ENCODE measurements at places on chromosomes 5 and 9. TPM values are rescaled to one million over a fixed set of nuclear protein-coding genes. Genes with fewer than 3 reads are reported as not detected.

The CDH6 gene
- total RNA-seq, result 2.1 TPM

The STOM gene
- total RNA-seq, result 165 TPM

The ANKRD31 gene
- total RNA-seq, result 0.24 TPM

The ROPN1L gene
- not detected for total RNA-seq

The SLC1A1 gene
- total RNA-seq, result 56.7 TPM

The OBP2B gene
- total RNA-seq, result not detected

The UNC13B gene
- total RNA-seq, result 31.9 TPM

- DNase-seq, result peak; percentile 77
Measured at GRCh38 chr5:133827011-133827410, 141.4 kb downstream of the C5orf15 start.

DNA sequence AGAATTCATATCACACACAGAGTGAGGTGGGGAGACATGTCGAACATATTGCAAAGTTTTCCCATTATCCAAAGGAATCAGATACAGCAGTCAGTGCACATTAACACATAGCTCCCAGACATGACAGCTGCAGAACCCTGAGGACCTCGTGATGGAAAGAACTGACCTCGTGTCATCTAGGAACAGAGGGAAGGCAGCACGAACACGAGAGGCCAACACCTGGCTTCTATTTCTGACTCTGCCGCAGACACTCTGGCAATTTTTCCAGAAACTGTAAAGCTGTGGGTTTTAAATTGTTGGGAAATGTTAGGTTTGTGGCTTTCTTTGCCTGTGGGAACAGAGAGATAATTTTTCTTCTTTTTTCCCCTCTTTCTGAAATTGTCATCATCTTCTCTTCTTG, 315.0 kb upstream of the PIK3R1 start:
- no peak for DNase-seq

- no peak for DNase-seq
Measured at GRCh38 chr9:125652233-125652594, 54.8 kb downstream of the MAPKAP1 start.

- DNase-seq, result peak; percentile 80
Measured at GRCh38 chr5:74903165-74903787, 37.1 kb upstream of the FAM169A start.

DNA sequence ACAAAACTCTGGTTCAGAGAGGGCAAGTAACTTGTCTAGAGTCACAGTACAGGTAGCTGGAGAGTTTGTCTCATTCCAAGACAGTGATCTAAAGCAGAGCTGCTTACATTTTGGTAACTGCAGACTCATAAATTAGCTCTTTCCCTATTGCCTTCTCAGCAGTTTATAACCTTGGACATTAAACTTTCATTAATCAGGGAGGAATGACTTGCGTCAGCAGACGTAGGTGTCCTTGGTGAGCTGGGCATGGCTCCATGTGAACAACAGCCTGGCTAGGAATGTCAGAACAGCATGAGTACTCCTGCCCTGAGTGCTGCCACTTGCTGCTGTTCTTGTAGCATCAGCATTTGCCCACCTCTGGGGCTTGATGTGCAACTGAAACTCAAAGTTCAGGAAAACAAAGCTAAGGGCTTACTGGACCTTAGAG, 2.2 kb upstream of the ALDOB start:
- no peak for DNase-seq

DNA sequence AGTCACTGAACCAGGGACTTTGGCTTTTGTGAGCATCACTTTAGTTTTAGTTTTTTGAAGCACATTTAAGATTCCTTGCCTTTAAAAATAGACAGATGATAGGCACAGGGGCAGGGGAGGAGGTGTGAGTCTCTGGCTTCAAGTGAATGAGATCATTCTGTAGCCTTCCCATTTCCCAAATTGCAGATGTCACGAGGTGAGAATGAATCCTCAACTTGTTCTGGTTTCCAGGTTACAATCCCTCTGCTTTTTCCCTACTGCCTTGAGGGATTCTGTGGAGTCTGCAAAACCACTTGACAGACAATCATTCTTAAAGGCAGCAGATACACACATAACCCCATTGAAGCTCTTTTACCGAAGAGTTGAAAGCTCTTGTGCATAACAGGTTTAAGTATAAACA, 332.4 kb downstream of the DMAC1 start:
- no peak for DNase-seq

DNA sequence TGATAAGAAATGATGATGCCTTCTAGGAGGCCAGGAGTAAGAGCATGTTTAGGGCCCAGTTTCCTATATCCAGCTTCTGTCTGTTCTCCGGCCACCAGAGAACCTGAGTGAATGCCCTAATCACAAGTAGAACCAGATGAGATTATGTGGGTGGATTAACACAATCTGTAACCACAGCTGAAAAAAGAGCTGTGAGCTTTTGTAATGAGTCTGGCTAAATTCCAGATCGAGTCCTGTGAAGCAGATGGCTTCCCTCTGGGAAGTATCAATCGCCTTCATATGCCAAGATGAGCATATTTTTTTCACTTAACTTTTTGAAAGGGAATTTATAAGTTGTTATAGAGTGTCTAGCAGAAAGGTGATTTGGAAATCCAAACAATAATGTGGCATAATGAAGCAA, 99.8 kb downstream of the NNT start:
- DNase-seq, result no peak

GRCh38 chr5:71475788-71476384, 20.4 kb downstream of the BDP1 start:
- DNase-seq, result no peak

- DNase-seq, result no peak
Measured at GRCh38 chr5:135032999-135033861, 798 bp downstream of the PITX1 start.

DNA sequence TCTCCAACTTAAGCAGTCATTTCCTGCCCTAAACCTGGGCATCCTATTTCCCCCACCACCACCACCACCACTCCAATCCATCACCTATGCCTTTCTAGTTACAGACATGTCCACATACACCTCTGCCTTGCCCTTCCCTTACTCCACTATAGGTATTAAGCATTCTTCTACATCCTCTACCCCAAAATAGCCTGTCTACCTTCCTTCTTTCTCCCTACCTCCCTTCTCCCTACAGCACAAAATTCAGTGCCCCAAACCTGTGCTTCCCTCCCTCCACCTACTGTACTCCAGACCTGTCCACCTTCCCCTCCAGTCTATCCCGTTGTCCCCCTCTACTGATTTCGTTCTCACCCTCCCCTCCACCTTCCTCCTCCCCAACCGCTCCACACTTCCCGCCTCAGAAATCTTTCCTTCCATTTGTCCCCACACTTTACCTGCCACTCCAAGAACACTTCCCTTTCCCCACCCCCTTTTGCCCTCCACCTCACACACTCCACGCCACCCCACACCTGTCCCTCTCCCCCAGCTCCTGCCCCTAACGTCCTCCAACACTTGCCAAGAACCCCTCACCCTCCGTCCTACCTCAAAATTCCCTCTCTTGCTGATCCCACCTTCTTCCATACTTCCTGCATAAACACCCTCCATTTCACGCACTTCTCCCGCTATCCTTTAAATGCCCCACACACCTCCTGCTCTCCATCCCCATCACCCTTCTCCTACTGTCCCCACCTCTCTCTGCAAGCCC, 1.6 kb downstream of the STRBP start:
- DNase-seq, result no peak

DNA sequence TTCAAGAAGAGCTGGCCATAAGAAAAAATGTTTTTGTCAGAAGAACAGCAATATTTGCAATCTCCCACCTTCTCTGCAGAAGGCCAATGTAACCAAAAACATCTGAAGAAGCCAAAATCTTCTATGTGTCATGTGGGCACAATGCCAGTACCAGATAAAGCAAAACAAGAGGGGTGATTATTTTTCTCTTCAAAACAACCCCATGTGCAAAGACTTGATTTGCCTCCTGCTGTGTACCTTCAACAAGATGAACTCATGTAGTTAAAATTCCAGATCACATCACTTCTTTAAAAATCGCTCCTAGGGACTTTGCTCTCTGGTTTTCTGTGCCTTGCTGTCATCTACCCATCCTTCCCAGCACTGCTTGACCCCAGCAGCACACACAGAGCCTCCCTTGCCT, 134.0 kb upstream of the MAP3K1 start:
- no peak for DNase-seq

- DNase-seq, result no peak
Measured at GRCh38 chr5:110341836-110342235, 384.6 kb downstream of the TMEM232 start.

DNA sequence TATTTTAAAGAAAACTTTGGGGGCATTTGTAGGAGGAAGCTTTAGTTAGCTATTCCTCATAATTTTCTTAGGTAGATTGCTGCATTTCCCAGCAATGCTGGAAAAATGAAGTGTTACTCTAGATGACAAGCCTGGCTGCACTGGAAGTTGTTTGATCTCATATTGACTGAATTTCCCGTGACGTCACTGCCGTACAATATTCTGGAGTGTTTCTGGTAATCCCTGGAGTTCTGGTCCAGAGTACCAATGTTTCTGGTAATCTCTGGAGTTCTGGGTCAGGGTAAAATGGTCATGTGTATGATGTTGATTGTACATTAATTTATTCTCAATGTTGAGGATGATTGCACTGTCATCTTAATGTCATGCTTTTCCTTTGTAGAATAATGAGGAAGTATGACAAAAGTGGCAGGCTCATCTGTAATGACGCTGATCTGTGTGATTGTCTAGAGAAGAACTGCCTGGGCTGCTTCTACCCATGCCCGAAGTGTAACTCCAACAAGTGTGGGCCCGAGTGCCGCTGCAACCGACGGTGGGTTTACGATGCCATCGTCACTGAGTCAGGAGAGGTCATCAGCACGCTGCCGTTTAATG, 26.2 kb downstream of the ARL14EPL start:
- no peak for DNase-seq

DNA sequence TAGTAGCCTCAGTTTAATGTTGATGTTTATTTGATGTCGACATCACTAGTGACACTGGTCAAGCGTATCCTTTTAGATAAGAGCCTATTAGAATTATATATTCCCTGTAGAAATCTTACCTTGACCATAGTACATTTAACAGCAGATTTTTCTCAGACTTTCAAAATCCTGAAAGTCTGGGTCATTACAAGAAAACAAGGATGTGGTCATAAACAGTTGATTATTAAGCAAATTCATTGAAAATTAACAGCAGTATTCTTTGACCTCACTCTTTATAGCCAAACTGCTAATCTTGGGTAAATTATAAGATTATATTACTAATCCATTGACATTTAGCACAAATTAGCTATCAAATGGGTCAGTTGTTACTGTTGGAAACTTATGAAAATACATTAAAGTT, 83.4 kb downstream of the GHR start:
- DNase-seq, result no peak

DNA sequence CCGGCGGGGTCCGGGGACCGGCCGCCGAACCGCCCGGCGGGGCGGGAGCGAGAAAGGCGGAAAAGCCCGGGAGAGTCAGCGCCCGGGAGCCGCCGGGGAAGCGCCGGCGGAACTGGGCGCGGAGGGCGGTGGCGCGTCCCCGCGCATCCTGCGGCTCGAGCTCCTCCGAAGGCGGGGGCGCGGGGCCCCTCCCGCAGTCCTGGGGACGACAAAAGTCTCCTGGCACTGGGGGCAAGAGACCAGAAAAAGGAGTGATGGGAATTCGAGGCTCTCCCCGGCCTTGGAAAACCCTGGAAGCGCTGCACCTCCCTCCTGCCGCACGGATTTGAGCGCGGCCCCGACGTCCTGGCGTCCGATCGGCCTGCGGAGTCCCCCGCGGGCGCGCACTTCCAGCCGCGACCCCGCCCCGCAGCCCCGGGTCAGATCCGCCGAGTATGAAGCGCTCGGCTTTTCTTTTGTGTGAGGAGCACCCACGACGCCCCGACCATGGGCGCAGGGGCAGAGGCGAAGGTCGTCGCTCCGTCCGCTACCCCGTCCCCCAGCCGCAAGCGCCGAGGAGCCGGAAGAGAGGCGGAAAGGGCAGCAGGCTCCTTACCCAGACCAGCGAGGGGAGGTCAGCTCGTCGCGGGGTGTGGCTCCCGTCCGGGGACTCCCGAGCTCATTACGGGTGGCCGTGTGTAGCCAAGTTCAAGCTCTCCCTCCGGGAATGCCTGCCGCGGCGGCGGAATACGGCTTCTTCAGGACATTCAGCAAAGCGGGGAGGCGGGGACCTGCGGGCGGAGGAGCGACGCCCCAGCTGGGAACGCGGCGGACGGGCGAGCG, at the start of gene EPB41L4A:
TSS of gene EPB41L4A (minus strand) at position 114 of the 822 bp plus-strand sequence. CDS start 238 bp downstream, outside the sequence.
- DNase-seq, result peak; percentile 85

GRCh38 chr5:179327021-179327735, 18.1 kb downstream of the ADAMTS2 start:
- no peak for DNase-seq

DNA sequence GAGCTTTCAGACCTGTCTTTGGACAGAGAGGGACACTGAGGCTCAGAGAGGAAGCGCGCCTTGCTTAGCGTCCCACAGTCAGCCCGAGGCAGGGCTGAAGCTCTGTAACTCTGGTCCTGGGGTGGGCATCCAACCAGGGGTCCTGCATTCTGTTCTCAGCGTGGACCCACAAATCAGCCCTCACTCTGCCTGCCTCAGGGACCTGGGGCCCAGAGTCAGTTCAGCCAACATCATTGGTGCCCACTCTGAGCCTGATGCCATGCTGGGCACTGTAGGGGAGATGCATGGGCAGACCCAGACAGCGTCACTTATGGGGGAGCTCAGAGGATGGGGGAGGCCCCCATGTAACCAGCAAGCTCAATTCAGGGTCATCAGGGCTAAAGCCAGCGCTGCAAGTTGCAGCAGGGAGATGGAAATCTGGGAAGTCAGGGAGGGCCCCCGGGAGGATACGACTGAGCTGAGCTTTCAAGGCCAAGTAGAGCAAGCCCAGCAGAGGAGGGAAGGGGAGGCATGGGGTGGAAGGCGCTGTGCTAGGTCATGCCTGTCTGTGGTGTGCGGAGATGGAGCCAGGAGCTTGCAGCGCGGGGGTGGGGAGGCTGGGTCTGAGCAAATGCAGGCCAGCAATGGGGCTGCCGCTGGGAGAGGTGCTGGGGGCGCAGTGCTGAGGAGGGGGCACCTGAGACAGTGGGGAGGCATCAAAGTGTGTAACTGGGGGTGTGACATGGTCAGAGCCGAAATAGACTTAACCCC, 21.1 kb downstream of the CORO2A start:
- DNase-seq, result no peak

DNA sequence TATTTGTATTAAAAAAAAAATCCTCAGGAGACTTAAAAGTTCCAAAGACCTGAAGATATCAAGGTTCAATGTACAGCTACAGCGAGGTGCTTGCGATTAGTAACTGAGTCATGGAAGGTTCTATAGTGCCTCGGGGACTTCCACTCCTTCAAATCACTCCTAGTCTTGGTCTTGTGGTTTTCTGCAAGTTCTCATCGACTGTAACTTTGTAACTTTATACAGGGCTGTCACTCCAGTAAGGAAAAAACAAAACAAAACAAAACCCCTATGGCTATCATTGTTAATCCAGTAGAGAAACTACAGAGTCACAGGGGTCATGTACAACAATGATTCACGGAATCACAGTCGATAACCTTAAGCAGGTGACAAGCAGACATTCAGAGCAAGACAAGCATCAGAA, 39.8 kb upstream of the SELENOP start:
- DNase-seq, result no peak

GRCh38 chr5:10469253-10470050, 27.8 kb downstream of the ROPN1L start:
- no peak for DNase-seq

GRCh38 chr9:70817311-70817710, 304.1 kb downstream of the TRPM3 start:
- DNase-seq, result no peak

- no peak for DNase-seq
Measured at GRCh38 chr5:143550986-143551630, 147.6 kb upstream of the NR3C1 start.
